ENCODE measurements at places on chromosomes 5 and 9.

GRCh38 chr9:3066591-3066990 is 222.7 kb upstream of the PUM3 start:
- no peak for DNase-seq

DNA sequence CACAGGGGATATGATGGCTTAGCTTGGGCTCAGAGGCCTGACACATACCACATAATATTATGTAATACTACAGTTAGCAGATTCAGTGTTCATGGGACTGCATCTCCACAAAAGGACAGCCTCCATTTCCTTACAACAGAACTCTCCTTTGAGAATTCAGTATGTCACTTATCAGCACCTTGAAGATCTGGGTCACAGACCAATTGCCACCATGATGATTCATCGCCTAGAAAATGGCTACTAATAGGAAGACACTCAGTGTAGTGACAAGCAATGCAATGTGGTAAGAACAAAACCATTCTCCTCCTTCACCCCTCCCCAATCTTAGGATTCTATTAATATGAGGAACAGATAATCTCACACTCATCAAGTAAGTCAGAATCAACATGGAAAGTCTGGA is 38.7 kb upstream of the PRLR start:
- no peak for DNase-seq

- no peak for DNase-seq
Observed at GRCh38 chr5:124061068-124061430, 549.1 kb downstream of the CSNK1G3 start.

DNA sequence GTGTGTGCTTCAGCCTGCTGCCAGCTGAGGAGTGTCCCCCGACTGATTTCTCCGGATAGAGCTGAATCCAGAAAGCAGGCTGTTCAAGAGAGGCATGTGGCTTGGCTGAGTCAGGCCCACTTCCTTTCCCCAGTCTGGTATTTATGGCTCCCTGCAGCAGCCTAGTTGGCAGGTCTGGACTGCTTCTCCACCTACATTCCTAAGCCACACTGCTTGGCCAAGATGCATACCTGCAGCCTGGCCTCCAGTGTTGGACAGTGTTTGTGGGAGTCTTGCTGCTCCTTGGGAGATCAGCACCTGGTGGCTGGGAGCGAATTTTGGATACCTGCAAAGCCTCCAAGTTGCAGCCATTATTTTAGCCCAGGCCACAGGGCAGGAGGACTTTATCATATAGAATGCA is 670.8 kb downstream of the ACTL7B start:
- DNase-seq: no peak

GRCh38 chr9:135221951-135222631 is 134.6 kb downstream of the OLFM1 start:
- DNase-seq: no peak

- DNase-seq: no peak
Observed at GRCh38 chr5:179422213-179422855, 77.1 kb upstream of the ADAMTS2 start.

- DNase-seq: no peak
Observed at GRCh38 chr5:34031966-34032365, 11.0 kb downstream of the C1QTNF3 start.

DNA sequence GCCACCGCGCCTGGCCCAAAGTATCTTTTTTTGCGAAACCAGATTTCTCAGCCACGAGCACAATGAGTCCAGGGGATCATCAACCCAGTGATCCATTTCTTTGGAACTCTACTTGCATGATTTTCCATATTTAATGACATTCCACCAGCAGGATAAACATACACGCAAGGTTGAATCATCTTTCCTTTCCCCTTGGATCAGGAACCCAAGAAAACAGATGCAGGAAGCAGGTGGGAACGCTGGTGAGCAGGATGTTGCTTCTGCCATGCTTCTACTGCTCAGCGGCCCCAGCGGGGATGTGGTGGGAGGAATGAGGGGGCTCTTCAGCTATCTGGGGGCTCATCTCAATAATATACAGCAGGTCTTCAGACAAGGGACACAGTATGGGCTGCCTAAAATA is 118.2 kb downstream of the SEC61B start:
- no peak for DNase-seq

DNA sequence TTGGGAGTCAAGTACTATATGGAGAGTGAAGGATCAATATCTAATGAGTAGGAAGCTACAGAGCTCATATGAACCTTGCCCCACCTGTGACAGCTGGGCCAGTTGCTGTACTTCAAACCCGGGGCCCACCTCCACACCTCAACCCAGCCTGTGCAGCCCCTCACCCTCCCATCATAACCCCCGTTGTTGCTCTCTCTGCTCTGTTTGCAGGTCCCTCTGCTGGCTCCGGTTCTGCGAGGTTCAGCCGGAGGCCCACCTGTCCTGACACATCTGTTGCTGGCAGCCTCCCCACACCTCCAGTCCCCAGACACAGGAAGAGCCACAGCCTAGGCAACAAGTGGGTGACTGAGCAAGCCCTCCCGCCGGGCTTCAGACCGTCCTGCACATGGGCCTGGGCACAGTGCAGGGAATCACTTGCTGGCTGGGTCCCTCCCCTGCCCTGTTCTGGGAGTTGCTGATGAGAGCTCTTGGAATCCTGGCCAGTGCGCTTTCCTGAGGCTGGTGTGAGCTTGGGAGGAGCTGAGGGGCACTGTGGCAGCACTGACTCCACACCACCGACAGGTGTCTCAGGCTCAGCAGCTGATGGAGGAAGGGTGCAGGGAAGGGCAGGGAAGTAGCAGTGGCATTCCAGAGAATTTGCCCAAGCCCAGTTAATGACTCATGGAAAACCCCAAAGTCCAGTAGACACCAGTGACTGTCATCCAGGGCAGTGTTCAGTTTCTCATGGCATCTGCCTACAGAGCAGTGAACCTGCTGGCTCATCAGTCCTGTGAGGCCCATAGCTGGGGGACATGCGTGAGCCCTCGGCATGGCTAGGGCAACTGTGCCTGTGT is 69.5 kb upstream of the GARNL3 start:
- no peak for DNase-seq

GRCh38 chr5:175657593-175658271 is at the start of gene HRH2:
Gene HRH2 (plus strand): TSS chr5:175658071. CDS start chr5:175683234, 25,163 bp downstream.
- DNase-seq: no peak

GRCh38 chr5:146671561-146672295 is 155.7 kb upstream of the GPR151 start:
- DNase-seq: no peak

DNA sequence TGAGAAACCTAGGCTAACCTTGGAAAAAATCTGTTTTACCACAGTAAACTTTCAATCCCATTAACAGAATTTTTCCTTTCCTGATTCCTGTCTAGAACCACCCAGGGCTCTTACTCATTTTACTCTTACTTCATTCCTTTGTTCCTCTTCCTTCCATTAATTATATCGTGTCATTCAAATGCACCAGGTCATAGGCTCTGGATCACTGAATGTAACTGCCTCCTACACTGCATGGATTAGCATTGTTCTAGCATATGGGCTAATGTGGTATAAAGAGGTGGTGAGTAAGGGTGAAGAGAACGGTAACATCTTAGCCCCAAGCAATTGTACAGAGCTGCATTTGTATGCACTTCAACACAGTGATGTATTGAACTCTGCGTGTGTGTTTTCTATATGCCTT is 49.5 kb upstream of the SPINK5 start:
- no peak for DNase-seq

Data from SK-N-MC (cell line).